ENCODE measurements at places on chromosomes 1 and 21.

DNA sequence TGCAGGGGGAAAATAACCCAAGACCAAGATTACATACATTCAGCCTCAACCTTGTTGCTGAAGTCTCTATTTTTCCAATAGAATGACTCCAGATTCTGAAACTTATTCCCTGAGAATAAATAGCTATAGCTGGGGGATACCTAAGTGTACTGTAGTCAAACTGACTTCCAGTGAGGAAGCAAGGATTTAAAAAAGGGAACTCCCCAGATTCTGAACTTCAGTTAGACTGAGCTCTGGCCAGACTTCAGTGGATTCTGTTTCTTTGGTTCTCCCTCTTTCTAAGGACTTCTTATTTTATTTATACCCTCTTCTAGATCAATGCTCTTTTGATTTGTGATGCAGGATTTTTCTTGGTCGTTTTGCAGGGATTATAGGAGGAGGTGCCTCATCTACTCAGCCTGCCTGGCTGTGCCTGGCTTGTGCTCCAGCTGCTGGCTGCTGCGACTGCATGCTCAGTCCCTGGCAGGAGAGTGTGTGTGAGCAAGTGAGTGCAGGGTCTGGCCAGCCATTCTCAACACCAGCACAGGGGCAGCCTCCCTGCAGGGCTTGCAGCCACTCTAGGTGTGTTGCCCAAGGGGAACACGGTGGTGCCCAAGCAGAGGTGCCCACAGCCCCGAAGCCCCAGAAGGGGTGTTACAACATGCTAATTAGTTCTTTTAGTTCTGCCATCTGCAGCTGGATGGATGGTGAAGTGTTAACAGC lies 43.0 kb downstream of the SPATA17 start:
- DNase-seq = no peak

DNA sequence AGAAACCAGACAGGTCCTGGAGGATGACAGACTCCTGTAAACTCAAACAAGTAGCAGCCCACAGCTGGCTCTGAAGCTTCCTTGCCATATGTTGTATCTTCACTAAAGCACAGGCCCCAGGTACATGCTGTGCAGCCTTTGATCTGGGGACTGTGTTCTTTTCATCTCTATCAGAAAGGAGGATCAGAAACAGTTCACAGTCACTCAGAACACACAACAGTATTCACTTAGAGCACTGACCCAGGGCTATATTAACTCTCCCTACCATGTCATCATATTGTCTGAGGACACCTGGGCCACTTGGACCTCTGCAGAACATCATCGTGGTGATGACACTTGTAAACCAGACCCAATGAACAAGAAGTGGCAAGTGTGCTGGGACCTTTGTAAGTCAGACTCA lies 222.0 kb downstream of the SETD4 start:
- DNase-seq = no peak

DNA sequence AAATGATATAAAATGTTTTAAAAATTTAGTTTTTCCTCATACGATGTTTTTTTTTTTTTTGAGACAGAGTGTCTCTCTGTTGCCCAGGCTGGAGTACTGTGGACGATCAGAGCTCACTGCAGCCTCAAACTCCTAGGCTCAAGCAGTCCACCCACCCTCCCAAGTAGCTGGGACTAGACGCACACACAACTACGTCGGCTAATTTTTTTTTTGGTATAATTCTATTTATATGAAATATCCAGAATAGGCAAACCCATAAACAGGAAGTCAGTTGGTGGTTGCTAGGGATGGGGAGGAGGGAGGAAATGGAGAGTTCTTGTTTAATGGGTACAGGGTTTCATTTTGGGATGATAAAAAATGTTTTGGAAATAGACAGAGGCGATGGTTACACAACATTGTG lies 56.5 kb downstream of the WARS2 start:
- no peak for DNase-seq

DNA sequence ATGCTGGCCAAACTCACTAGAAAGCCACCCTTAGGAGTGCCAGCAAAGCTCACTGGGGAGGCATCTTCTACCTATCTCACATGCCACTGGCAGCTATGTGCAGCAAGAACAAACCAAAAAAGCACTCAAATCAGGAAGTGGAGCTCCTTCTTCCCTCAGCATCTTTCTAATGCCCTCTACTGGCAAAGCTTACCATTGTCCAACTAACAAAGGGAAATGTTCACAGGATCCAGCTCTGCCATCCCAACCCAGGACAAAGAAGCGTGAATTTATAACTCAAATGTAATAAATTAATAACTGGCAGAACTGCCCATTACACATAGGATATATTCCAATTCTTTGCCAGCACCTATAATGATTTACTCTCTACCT lies 38.9 kb downstream of the LEPR start:
- no peak for DNase-seq

DNA sequence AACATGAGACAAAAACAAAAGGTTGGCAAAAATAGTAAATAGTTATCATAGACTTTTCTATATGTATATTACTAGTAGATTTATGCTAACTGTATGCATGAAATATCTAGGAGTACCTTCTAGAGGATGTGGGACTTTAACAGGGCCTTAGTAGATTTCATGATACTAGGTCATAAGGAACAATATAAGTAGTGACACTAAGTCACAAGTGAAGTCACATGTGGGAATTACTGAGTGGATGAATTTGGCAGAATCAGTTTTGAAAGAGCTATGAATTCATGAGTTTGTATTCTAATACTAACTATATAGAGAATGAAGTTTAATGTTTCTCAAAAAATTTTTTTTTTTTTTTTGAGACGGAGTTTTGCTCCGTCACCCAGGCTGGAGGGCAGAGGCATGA lies 53.1 kb upstream of the GPR25 start:
- no peak for DNase-seq

DNA sequence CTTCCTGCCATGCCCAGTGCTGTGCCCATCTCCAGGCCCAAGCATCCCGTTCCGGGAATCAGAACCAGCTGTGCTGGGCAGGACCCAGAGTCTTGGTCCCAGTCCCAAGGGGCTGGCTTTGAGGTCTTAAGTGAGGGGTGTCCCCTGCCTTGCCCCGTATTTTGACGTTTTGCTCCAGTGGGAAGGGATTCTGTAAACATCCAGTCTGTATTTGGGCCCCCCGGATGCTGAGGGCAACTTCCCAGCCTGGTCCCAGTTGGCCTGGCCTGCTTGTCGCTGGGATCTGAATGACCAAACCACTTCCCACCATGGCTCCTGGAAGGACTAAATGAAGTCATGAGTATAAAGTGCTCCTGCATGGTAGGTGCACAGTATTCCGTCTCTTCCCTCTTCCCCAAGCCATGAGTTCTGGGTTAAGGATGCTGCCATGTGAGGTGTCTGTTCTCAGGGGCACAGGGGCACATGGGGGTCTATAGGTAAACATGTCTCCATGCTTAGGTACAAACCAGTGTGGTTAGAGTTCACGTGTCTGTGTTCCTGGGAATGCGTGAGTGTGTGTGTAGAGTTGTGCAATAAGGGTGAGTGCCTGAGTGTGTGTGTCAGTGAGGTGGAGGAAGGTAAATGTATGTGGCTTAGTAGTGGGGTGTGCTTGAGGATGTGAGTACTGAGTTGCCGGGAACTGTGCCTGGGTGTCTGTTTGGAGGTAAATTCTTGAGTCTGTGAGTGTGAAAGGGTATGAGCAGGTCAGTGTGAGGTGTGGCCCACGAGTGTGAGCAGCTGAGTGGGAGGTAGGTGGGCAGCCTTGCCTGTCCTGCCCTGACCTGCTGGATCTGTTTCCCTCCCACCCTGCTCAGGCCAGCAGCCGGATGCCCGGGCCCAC lies 1.5 kb downstream of the B4GALT2 start:
- DNase-seq = no peak

DNA sequence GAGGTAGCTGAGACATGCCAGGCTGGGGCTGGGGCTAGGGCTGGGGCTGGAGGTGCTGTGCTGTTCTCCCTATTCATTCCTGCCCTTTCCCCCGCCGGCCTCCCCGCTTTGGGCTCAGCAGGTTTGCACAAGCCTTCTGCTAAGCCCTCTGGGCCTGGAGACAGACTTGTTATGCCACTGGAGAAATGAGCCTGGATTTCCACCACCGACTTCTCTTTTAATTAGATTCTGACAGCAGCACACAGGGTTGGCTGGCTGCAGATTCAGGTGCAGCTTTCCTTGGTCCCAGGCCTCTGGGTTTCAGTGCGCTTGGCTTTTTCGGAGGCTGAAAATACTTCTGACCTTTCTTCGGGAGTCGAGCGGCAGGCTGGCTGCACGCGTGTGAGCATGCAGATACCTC lies 71.5 kb upstream of the ACTL8 start:
- DNase-seq = no peak

DNA sequence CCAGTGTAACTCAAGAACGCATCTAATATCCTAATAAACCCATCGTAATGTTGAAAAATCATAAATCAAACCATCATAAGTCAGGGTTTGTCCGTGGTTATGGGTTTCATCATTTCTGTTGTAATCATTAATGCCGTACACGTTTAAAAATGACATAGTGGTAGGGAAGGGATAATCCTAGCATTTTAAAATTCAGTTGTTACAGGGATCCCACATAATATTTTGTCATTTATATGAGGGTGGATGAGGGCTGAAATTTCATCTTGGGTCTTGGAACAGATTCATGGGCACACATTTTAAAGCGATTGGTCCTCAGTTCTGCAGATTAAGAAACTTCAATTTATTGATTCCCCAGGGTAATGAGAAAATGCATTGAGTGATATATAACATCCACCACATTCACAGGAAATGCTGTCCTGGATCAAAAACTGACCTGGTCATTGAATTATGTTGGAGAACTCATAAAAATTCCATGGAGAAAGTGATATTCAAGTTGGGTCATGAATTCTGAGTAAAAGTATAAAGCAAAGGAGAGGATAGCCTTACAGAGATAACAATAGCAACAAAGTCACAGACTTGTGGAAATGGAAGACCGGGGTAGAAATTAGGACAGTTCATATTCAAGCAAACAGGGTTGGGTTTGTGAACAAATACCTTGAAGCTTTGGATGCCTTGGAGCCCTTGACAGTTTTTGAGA lies 1527.3 kb upstream of the TPTE start:
- DNase-seq = no peak

DNA sequence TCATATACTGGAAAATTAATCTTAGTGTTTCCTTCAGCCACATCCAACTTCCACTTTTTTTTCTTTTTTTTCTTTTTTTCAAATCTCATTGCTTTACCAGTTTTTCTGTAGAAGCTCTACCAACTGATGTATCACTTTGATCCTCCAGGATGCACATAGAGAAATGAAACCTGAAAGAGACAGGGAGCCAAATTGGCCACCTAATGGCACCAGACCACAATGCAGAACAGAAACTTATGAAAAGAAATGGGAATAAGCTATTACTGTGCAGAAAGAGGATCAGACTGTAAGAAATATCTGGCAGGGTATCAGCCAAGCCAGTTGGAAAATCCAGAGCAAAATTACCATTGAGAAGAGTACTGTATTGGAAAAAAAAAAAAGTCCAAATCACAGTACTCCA lies 1514.2 kb downstream of the MRPL39 start:
- DNase-seq = no peak

DNA sequence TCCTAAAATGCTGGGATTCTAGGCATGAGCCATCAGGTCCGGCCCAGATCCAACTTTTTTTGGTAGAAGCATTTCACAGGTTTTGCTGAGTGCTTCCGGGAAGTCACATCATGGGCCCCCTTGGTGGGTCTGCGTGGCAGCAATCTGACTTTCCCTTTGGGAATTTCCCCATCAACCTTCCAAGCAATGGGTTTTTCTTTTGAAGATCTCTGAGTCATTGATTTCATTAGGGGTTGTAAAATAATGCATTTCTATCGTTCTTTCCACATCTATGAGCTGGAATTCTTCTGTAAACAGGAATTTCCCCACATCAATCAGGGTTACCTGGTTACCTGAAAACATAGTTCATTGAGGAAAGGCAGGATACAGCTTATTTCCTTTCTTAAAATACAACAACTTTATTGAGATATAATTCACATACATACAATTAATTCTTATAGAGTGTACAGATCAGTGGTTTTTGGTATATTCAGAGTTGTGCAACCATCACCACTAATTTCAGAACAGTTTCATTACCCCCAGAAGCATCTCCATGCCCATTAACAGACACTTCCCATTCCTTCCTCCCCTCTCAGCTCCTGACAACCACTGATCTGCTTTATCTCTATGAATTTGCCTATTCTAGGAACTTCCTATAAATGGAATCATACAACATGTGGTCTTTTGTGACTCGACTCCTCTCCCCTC lies 9.9 kb upstream of the ZBTB17 start:
- DNase-seq = no peak

GRCh38 chr1:234608911-234609690 lies 877 bp downstream of the IRF2BP2 start:
- DNase-seq = no peak

- no peak for DNase-seq
These were observed 306.6 kb downstream of the MRPL39 start for GRCh38 chr21:25300632-25301031.

- DNase-seq = no peak
These were observed 50.6 kb downstream of the LMO4 start for GRCh38 chr1:87379306-87379705.

GRCh38 chr1:36696261-36696940 lies 213.7 kb upstream of the CSF3R start:
- DNase-seq = no peak

GRCh38 chr1:87501738-87502137 lies 173.1 kb downstream of the LMO4 start:
- no peak for DNase-seq

DNA sequence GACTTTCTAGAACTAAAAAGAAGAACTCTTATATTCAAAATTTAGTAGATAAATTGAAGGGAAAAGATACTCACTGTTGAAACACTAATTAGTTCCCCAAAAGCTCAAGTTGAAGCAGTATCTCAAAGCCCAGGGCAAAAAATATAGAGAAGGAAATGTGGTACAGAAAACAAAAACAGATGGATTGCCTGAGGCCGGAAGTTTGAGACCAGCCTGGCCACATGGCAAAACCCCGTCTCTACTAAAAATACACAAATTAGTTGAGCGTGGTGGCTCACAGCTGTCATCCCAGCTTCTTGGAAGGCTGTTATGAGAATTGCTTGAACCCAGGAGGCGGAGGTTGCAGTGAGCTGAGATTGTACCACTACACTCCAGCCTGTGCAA lies 36.0 kb downstream of the FAM177B start:
- no peak for DNase-seq

DNA sequence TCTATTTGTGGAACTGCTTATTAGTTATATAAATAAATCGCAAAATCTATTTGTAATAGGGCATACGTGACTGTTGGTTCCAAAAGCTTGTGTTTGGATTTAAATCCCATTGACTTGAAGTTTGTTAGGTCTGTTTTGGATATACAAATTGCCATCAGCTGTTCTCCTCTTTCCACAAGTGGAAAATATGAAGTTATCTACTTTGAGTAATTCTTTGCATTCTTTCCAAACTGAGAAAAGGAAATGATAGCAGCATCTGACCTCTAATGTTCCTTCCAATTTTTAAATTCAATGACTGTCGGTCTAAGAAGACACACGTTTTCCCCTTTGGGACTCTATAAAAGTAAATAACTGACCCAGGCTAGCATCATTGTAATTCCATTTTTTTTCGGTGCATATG lies 165.7 kb upstream of the SGIP1 start:
- DNase-seq = no peak

GRCh38 chr1:46081206-46081605 lies 51.2 kb downstream of the PIK3R3 start:
- no peak for DNase-seq
